Stimulated activated CD4-positive, alpha-beta T cell treated with anti-CD3 and anti-CD28 coated beads, Interleukin-4, amount 100 ng/mL, for 4 hours (primary cell): ENCODE measurements at places on chromosomes 11 and 22.

- DNase-seq, result no peak
Observed at GRCh38 chr11:75795276-75796090, 19.5 kb upstream of the UVRAG start.

DNA sequence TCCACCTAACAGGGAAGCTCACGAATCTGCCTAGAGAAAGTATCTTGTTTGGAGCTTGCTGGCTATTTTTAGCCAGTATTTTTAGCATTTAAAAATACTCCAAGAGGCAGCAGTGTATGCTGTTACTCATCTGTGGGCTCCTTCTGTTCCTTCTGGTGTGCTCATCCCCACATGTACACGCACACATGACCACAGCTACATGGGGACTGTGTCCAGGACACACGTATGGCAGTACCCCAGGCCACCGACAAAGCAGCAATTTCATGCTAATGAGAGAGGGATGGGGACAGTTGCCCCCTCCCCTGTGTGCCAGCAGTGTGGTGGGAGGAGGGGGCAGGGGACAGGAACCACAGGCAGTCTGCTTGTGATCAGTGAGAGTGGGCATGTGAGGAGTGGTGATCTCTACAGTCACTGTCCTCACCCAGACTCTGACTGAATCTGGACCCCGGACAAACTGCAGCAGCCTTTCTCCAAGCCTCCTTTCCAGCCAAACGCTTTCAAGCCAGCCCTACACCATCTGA lies 16.4 kb downstream of the USP2 start:
- DNase-seq, result no peak

DNA sequence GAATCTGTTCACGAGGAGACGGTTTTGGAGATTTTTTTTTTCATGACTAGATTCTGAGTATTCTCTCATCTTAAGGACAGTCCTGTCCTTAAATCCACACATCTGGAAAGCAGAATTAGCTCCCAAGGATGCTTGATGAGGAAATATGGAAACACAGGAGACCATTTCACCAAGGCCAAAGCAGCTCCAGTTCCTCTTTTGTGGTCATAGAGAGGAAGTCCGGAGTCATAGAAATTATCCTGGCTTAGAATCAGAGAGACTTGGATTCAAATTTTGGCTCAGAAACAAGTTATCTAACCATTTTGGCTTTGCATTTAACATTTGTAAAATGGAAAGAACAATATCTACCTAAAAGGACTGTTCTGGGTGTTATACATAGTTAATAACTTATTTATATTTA lies 7.3 kb upstream of the TEAD1 start:
- no peak for DNase-seq

- no peak for DNase-seq
Observed at GRCh38 chr11:110077831-110078325, 15.3 kb upstream of the ZC3H12C start.
